Calu3 (cell line): ENCODE measurements at places on chromosomes 1 and 21. TPM values are rescaled to one million over a fixed set of nuclear protein-coding genes. Genes with fewer than 3 reads are reported as not detected.

Gene OPTC
- total RNA-seq: not detected in 2 replicates

Gene ANP32E
- total RNA-seq: 101 and 129 TPM in 2 replicates

Gene CD53
- total RNA-seq: not detected in 2 replicates

Gene SPRR2B
- not detected in 2 replicates for total RNA-seq

Gene FAM229A
- total RNA-seq: 7.3 and 7.5 TPM in 2 replicates

Gene MNDA
- total RNA-seq: not detected in 2 replicates

GRCh38 chr1:7643530-7643929, 127.6 kb upstream of the VAMP3 start:
- H3K4me1 ChIP-seq: no peaks in the 10 kb centered on the region
- H3K27ac ChIP-seq: no peak overlapping the region
- peaks cover 35% of the 10 kb centered on the region for H3K27me3 ChIP-seq
- DNase-seq: no peak
- no peak overlapping the region for H3K4me3 ChIP-seq
- peaks cover 6% of the 10 kb centered on the region for H3K36me3 ChIP-seq

- no peak for DNase-seq
- H3K36me3 ChIP-seq: no peaks in the 10 kb centered on the region
- no peak overlapping the region for H3K4me3 ChIP-seq
- no peaks in the 10 kb centered on the region for H3K4me1 ChIP-seq
These were observed 223.9 kb downstream of the KCNK2 start for GRCh38 chr1:215306426-215306825.

- H3K4me3 ChIP-seq: no peak overlapping the region
- peaks cover 8% of the 10 kb centered on the region for H3K27me3 ChIP-seq
- H3K36me3 ChIP-seq: peaks cover 4% of the 10 kb centered on the region
- no peak overlapping the region for H3K27ac ChIP-seq
- no peaks in the 10 kb centered on the region for H3K4me1 ChIP-seq
- DNase-seq: no peak
These were observed 93.0 kb downstream of the HFM1 start for GRCh38 chr1:91311672-91312071.

GRCh38 chr1:227192163-227192562, 126.1 kb downstream of the CDC42BPA start:
- H3K4me3 ChIP-seq: no peak overlapping the region
- no peaks in the 10 kb centered on the region for H3K4me1 ChIP-seq
- H3K27me3 ChIP-seq: no peaks in the 10 kb centered on the region
- H3K36me3 ChIP-seq: peaks cover 4% of the 10 kb centered on the region

DNA sequence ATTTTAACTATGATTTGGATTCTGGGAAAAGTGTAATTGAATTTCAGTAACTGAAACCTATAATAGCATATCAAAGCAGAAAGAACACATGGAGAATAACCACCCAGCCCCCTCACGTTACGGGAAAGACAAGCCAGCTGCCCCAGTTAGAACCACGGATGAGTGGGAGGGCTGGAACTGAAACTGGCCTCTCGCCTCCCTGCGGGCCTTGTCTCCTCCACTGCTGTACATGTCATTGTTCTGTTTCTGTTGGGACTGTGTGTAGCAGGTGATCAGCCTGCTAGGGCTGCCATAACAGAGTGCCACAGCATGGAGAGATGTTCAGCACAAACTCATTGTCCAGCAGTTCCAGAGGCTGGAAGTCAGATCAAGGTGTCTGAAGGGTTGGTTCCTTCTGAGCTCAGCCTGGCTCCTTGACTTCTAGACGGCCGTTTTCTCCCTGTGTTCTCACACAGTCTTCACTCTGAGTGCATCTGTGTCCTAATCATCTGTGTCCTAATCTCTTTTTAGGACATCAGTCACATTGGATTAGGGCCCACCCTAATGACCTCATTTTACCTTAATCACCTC, 52.4 kb downstream of the MAP3K21 start:
- H3K4me3 ChIP-seq: no peak overlapping the region
- no peak overlapping the region for H3K27ac ChIP-seq
- H3K36me3 ChIP-seq: peaks cover 13% of the 10 kb centered on the region
- H3K27me3 ChIP-seq: no peaks in the 10 kb centered on the region

- no peak overlapping the region for H3K4me3 ChIP-seq
- no peak overlapping the region for H3K27ac ChIP-seq
- H3K4me1 ChIP-seq: no peaks in the 10 kb centered on the region
- H3K27me3 ChIP-seq: no peaks in the 10 kb centered on the region
These were observed 219.3 kb downstream of the C1orf94 start for GRCh38 chr1:34396042-34396441.

DNA sequence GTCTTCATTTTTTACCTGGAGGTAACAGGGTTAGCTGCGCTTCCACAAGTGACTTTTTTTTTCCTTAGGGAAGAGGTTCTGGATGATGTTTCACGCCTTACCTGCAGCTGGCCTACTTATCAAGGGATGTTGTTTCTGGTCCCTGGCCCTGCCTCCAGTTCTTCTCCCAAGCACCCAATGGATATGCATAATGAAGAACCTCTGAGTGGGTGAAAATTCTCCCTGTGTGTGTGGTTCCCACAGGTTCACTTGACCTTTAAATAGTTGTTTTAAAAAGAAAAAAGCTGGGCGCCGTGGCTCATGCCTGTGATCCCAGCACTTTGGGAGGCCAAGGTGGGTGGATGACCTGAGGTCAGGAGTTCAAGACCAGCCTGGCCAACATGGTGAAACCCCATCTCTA, 31.8 kb upstream of the DPT start:
- no peaks in the 10 kb centered on the region for H3K27me3 ChIP-seq
- H3K27ac ChIP-seq: no peak overlapping the region
- no peak overlapping the region for H3K4me3 ChIP-seq
- peaks cover 9% of the 10 kb centered on the region for H3K4me1 ChIP-seq

DNA sequence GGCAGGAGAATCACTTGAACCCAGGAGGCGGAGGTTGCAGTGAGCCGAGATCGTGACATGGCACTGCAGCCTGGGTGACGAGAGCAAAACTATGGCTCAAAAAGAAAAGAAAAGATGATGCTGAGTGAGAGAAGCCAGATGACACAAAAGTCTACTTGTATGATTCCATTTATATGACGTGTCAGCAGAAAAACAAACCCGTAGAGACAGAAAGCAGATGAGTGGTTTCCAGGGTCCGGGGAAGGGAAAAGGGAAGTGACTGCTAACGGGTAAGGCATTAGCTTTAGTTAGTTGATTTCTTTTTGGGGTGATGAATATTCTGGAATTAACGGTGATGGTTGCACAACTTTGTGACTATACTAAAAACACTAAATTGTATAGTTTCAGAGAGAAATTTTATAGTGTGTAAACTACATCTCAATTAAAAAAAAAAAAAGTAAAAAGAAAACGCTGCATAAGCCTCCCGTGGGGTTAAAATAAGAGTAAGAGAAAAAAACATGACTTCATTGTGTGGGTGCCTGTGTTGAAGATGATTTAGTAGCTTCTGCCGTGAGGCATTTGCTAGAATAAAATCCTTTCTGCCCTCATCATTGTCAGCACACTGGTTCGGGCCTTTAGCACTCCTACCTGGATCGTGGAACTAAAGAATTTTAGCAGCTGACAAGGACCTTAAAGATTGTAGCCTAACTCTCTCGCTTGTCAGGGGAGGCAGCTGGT, 24.7 kb upstream of the ATP5PO start:
- H3K4me1 ChIP-seq: no peaks in the 10 kb centered on the region
- no peaks in the 10 kb centered on the region for H3K27me3 ChIP-seq
- no peak overlapping the region for H3K4me3 ChIP-seq
- DNase-seq: no peak

DNA sequence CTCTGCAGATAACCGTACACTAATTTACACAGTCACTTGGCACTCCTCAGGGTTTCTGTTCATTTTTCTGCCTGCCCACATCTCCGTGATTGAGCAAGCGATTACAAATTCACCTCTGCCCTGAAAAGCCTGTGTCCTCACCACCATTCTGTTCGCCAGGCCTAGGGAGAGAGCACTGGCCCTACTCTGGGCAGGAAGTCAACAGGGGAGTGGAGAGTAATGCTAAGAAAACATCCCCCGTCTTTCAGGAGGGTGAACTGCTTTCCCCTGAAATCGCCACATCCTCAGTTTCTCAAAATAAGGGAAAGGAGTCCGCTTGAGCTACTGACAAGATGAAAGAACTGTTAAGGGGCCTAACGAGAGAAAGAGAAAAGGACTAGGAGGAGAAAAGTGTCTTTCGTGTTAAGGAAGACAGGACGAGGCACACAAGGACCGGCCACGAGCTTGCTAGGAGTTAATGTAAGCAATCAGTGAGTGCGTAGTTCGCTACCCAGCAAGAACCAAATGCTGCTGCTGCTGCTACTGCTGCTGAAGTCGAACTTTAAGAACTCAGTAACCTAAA, 632 bp downstream of the PEX19 start:
- H3K27me3 ChIP-seq: no peaks in the 10 kb centered on the region
- peak; percentile 26 for DNase-seq
- H3K4me3 ChIP-seq: peak overlapping the region; percentile 89

GRCh38 chr1:41650028-41650880, 165.8 kb upstream of the EDN2 start:
- H3K4me3 ChIP-seq: no peak overlapping the region
- no peak overlapping the region for H3K27ac ChIP-seq
- H3K36me3 ChIP-seq: no peaks in the 10 kb centered on the region
